ENCODE measurements at places on chromosomes 12 and 14.
A peak's percentile ranks its signal among the peaks of the same experiment; 100 is the strongest.

GRCh38 chr14:91293281-91293680, 48.8 kb upstream of the GPR68 start:
- no peak for DNase-seq

DNA sequence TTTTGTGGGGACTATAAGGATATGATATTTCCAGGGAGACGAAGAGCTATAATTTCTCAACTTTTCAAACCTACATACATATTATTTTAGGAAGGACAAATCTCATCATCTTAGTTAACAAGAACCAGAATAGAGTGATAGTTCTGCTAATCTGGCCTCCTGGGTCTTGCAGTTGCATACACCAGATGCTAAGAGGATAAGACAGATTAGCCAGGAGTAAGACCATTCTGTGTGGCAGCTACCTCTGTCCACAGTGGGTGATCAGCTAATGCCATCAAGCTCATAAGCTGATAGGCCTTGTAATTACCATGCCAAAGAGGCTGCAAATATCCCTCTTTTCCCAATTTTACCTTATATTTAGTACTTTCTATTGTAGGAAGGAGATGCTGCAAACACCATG, 776.8 kb downstream of the NRXN3 start:
- no peak for DNase-seq

DNA sequence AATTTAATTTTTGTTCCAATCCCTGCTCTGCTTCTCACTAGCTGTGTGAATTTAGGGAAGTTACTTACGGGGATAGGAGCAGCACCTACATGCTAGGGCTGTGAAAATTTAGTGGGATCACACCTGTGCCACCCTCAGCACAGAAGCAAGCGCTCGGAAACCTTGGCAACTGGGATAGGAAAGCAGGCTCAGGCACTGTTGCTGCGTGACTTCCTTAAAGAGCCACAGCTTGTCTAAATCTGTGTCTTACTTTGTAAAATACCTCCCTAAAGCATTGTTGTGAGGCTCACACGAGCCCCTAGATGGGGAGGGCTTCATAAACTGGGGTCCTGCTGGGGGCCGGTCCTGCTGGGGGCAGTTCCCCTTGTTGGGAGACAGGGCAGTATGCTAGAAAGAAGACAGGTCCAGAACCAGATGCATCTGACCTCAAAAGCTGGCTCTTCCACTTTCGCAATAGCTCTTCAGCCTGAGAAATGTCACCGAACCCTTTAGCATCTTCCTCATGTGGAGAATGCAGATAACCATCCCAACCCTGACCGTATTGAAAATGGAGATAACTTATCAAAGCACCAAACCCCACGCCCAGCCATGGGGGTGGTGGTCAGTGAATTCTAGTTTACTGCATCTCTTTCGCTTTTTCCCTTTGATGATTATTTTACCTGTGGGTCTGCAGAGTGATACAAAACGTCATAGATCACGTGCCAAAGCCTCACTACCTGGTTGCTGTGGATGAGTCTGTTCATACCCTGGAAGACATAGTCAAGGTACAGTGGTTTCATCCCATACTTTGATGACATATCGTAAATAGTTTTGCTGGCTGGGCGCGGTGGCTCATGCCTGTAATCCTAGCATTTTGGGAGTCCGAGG, 54.1 kb downstream of the AK7 start:
- DNase-seq: no peak

DNA sequence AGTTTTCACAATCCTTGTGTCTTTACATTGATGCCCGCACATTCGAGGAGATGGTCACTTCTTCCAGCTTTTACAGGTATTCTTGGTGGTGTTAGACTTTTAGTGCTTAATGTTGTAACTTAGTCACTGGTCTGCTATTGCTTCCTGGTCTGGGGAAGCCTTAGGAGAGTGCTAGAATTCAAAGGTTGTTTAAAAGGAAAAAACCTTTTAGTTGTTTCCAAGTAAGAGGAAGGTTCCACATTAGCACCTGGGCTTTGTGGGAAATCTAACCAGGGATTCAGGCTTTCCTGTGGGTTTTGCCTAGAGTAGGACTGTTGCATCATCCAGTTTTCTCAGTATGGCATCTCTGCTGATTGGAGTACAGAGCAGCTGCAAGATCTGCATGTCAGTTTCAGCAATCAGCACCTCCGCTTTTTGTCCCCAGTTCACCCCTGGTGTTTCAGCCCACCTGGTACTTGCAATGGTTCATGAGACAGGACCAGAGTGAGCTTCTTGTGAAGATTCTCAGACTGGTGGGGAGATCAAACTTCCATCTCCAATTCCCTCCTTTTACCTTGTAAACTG, 44.0 kb upstream of the PLBD1 start:
- no peak for DNase-seq

GRCh38 chr14:91890291-91890749, 23.0 kb upstream of the TC2N start:
- no peak for DNase-seq

GRCh38 chr12:113980537-113981337, 14.6 kb upstream of the RBM19 start:
- no peak for DNase-seq

DNA sequence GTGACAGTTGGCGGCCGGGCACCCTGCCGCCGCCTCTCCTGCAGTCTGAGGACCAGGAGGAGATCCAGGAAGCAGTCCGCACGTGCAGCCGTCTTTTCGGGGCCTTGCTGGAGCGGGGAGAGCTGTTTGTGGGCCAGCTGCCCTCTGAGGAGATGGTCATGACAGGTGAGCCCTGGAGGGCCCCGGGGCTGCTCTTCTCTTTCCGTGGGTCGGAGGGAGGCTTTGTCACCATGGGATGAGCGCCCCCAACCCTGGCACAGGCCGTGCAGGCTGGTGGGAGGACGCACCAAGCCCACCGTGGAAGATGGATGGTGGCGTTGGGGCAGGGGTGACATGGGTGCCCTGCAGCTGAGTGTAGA, 532 bp downstream of the NOC4L start:
- DNase-seq: no peak

- no peak for DNase-seq
These were observed 98.5 kb upstream of the PLEKHA5 start for GRCh38 chr12:19031032-19031431.

- no peak for DNase-seq
These were observed 114.1 kb upstream of the PRMT8 start for GRCh38 chr12:3376779-3377455.

- no peak for DNase-seq
These were observed at the start of gene ESR2 for GRCh38 chr14:64293976-64294671. TSS of gene ESR2 (minus strand) at chr14:64294371. CDS start at chr14:64282985, 11,386 bp downstream.

DNA sequence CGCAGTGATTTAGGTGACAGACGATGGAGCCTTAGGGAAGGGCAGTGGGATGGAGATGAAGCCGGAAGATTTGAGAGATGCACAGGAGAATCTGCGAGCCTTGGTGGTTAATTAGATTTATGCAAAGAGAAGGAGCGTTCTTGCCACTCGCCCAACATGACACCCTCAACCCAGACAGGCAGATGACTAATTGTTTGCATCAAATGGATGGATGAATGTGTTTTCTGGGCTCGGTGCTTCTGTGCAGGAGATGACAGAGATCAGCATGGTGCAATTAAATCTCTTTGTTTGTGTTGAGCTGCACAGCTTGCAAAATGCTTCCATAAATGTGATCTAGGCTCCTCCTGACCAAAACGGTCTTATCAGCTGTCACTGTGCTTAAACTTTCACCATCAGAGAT, 202.3 kb upstream of the PRMT8 start:
- DNase-seq: no peak

- DNase-seq: no peak
These were observed 250.8 kb upstream of the LRFN5 start for GRCh38 chr14:41355866-41356265.

DNA sequence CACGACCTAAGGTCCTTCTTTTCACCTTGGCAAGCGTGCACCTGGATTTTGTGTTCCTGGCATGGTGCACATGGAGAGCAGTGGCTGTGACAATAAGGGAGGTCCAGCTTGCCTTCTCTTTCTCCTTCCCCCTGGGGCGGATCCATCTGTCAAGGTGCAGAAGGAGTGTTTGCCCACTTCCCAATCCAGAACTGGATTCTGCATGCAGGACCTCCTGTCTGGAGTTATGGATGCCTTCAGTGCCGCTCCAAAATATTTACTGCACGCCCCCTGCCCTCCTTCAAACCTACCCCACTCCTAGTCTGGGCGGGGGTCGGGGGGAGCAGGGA, 192.7 kb downstream of the DPF3 start:
- no peak for DNase-seq

DNA sequence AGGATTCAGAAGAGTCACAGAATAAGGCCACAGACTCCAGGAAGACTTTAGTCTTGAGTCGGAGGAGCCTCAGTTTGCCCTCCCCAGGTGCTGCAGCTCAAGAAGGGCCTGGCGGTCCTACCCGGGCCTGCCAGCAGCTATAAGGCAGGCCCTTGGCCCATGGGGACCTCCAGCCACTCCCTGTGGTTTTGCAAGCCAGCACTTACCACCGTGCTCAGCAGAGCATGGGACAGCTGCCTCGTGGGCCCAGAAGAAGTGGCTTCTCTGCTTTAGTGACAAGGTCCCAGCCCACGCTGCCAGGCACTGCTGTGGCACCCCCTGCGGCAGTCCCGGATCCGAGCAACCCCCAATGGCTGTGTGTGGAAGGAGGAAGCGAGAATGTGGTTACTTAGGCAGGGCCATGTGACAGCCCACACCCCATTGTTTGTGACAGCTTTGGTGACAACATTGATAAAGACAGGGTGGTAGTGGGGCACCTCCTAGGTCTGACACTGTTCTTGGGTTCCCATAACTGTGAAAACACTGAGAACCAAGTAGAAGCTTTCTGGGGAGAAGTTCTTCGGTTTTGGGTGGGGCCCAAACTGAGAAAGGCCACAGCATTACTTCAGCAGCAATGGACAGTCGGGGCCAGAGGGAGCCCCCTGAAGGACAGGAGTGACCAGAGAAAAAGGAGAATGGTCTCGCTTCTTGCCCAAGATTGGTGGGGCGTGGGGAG, at the start of gene SELPLG:
Gene SELPLG, minus strand, starts transcription at position 361 of the 715 bp plus-strand sequence. CDS start 9,587 bp downstream, outside the sequence.
- DNase-seq: peak; percentile 81

DNA sequence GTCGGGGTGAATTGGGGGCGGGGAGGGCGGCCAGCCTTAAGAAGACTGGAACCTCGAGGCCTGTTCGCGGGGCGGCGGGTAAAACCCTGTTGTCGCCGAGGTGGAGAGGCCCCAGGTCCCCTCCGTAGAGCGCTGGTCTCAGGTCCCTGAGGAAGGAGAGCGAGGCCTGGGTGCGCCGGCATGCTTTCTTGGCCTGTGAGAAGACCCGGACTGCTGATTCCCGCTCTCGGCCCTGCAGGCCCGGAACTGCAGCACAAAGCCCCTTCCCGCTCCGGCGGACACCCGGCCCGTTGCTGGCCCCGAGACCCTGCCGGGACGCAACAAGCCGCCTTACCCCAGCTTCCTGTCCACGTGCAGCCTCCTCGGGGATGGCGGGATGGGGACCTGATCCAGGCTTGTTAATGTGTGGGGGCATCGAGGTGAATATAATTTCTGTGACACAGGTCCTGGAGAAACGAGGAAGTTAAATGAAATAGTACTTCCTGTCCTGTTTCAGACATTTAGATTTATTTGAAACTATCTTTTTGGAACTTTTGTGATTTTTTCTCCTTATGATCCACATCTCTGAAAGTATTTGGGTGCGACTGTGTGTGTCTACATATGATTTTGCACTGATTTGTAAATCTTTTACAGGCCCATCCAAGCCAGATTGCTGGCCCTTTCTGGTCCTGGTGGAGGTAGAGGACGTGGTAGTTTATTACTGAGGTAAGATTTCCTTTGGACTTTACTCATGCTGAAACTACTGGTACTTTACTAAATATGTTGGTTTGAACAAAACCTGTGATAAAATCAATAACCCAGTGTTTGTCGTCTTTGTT, 600 bp downstream of the PNN start:
- DNase-seq: no peak

DNA sequence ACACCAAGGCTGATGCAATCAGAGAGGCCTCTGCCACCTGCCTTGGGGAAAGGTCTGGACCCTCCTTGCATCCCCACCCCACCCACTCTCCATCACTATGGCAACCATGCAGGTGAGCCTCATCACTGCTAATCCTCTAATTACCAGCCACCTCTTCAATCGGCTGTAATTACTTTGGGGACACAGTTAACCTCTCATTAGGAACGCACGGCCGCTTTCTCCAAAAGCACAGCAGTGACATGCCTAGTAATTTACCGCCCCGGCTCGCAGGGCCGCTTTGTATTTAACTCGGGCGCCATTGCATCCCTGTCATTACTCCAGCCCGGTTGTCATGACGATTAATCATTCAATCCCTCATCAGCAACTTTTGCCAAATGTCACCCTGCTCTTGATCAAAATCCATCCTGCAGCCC, 36.3 kb upstream of the FAM222A start:
- DNase-seq: no peak

DNA sequence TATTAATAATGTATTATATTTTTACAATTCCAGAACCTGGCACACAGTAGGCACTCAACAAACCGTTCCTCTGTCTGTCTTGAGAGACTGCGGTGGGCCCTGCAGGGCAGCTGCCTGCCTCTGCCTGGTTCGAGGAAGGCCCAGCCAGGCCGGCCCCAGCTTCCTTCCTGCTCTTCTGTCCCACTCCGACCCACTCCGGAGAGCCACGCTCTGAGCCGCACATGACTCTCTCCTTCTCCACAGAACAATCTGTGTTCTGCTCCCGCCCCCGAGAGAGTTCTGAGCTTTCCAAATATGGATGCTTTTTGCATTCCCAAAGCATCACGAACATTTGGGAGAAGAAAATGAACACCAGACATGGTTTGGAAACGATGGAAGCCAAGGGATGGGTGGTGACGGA, 57.3 kb downstream of the TTC7B start:
- DNase-seq: no peak

DNA sequence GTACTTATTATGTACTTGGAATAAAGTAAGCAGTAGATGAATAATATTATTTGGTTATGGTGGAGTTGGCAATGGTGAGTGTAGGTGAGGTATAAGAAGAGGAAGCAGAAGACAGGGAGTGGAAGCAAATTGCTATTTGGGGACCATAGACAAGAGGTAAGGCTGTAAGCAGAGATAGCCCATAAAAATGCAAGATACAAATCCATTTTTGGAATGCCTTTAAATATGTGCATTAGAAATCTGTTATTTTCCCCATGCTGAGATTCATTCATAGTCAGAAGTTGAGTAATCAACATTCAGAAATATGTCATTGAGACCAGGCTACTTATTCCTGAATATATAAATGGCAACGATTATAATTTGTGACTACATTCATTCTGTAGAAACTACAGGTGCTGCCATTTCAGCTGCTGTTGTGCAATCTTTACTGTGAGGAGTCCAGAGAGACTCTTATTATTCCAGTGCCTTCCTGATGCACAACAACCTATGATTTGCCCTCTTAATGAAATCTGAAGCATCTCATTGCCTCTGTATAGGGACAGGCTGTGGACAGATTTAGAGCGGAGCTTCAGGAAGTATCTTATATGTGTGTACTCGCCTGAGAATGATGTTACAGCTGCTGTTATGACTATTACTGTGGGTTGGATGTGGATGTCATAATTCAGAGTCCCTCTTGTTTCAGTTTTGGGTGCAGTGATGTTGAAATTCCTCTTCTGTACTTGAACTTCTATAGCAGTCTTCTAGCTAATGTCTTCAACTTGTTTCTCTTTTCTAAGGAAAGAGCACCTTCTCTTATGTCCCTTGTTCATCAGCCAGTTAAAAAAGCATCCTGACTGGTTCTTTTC, 173.8 kb downstream of the NAV3 start:
- no peak for DNase-seq

GRCh38 chr12:50074936-50075807, 10.0 kb upstream of the SMARCD1 start:
- DNase-seq: peak; percentile 62
